NCI-H2171 (cell line): ENCODE measurements at places on chromosomes 2 and 18.

- no peak for DNase-seq
Measured at GRCh38 chr2:15971351-15971750, 31.0 kb downstream of the MYCN start.

DNA sequence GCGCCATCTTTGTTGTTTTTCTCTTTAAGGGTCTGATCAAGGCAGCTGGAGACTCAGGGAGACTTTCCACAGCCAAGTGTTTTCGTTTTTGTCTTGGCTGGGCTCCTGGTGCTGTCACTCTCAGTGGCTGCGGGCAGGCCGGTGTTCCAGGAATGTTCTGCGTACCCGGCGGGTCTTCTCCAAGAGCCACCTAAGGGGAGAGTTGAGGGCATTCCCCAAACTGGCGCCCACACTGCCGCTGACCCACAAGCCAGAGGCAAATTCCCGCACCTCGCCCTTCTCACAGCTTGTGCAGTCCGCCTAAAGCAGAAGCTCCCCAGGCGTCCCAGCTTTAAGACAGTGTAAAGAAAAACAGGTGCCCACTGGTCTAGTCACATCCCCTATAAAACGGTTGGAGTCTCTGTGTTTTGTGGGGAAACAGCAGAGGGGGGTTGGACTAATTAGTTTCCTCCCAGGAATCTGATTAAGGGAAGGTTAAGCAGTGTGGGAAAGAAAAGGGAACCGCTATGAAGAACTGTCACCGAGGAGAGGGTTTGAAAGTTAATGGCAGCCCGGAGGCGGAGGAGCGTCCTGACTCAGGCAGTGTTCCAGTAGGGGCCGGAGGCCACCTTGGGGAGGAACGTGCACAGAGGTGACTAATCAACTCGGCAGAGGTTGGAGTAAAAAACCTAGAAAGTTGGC, 224.5 kb downstream of the SLC4A3 start:
- DNase-seq = no peak

GRCh38 chr2:15539999-15540398, 21.1 kb downstream of the NBAS start:
- no peak for DNase-seq

DNA sequence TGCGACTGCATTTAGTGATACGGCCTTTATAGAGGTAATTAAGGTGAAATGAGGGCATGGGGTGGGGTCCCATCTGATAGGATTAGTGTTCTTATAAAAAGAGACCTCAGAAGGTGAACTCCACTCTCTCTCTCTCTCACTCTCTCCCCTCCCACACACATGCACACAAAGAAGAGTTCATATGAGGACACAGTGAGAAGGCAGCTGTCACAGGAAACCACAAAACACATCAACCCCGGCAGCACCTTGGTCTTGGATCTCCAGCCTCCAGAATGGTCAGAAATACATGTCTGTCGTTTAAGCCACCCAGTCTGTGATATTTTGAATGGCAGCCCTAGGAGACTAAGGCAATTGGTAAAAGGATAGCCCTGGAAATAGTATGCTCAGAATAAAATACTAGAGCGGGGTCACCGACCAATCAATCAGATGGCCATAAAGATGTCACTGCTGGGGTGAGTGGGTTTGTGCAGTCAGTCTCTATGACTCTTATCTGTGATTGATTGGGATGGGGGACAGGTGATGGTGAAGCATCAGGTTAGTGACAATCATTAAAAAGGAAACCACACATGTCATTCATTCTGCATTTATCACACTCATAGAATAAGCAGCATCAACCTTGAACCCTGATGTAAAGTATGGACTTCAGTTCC, 118.9 kb upstream of the POU3F3 start:
- no peak for DNase-seq

- no peak for DNase-seq
Measured at GRCh38 chr2:16774091-16774490, 108.5 kb upstream of the CYRIA start.

GRCh38 chr2:231935207-231935524, 9.0 kb upstream of the NPPC start:
- no peak for DNase-seq

- DNase-seq = no peak
Measured at GRCh38 chr2:238694922-238695321, 153.0 kb upstream of the TWIST2 start.

DNA sequence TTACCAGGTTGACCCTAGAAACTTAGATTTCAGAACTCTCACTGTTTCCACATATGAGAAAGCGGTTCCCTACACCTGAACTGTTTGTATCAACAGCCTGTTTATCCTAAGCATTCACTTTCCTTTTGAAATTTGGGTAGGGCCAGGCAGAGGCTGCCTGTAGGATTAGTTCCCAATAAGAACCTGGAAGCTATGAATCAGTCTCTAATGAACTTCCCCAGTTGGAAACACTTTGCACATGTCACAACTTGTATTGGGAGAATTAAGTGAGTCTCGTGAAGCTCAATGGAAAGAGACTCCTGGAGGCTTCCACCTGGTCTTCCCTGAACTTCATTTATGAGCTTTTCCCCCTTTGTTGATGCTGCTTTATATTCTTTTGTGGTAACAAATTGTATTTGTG, 486.6 kb upstream of the HS6ST1 start:
- DNase-seq = no peak

- DNase-seq = no peak
Measured at GRCh38 chr2:127642706-127643438, 3.1 kb upstream of the GPR17 start.
